ENCODE measurements at places on chromosomes 6 and 20. TPM values are rescaled to one million over a fixed set of nuclear protein-coding genes. Genes with fewer than 3 reads are reported as not detected.

Gene EYS
- total RNA-seq = under 0.01 TPM

DNA sequence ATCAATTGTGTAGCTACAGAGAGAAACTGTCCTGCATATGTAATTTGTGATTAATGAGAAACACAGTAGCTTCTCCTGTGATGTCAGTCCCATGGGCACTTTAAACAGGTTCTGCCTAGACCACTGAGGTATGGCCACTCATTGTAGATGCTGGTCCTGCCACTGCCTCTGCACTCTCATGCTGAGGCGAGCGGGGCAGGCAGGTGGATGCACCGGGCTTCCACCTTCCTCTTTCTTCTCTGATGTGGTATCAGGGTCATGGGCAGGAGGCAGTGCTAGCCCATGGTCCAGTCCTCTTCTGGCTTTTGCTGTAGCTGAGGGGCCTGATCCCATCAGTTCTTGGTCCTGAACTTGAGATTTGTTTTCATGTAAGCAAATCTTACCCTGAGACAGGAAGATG lies 58.7 kb downstream of the ADGB start:
- DNase-seq = no peak

GRCh38 chr6:141309295-141309694 lies 823.4 kb upstream of the GJE1 start:
- DNase-seq = peak; percentile 9

DNA sequence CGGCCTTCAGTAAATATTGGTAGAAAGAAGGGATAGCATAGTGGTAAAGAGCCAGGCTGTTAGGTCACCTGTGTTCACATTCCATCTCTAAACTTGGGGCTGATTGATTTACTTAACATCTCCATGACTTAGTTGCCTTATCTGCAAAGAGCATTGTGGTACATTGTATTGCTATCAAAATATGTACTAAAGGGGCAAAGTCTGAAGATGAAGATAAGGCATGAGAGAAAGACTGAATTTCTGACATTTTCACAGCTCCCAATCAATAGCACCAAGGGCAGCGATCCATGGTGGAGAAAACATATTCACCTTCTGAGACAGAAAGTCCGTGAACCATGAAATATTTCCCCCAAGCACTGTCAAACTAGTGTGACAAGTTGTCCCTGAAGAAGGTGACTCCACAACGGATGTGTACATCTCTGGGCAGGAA lies 223.3 kb upstream of the STXBP5 start:
- no peak for DNase-seq

GRCh38 chr6:105793130-105793529 lies 293.0 kb upstream of the PRDM1 start:
- DNase-seq = no peak

DNA sequence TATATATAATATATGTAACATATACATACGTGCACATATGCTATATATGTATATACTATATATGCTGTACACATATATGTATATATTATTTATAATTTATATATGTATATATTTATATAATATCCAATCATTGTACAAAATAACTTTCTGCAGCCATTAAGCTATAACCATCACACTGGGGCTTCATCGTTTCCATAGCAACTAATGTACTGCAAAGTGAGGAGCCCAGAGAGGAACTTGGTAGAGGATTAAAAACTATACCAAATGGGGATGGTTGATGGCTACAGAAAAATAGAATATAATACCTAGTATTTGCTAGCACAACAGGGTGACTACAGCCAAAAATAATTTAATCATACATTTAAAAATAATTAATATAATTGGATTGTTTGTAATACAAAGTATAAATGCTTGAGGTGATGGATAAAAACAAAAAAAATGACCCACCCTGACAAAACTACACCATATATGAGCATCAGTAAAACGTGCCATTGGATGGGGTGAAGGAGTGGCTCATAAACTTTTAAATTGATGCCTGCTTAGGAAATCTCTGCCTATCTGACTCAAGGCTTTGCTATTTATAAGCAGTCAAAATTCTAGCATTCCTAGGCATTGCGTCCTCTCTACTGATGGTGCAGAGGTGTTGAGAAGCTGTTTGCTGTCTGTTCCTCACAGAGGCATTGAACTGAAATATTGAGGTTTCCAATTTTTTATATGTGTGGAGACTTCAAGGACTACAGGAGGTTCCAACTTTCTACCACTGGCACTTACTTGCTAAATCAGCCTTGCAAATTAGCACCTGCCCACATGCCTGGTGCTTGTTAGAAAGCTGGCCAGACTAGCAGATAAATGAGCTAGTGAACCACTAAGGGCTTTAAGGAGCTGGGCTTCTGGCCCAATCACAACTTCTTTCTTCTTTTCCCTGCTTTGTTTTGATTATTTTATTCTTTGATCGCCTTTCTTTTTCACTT lies 190.1 kb downstream of the SCP2D1 start:
- peak; percentile 3 for DNase-seq

GRCh38 chr6:57256541-57256940 lies 34.4 kb upstream of the RAB23 start:
- DNase-seq = peak; percentile 59

DNA sequence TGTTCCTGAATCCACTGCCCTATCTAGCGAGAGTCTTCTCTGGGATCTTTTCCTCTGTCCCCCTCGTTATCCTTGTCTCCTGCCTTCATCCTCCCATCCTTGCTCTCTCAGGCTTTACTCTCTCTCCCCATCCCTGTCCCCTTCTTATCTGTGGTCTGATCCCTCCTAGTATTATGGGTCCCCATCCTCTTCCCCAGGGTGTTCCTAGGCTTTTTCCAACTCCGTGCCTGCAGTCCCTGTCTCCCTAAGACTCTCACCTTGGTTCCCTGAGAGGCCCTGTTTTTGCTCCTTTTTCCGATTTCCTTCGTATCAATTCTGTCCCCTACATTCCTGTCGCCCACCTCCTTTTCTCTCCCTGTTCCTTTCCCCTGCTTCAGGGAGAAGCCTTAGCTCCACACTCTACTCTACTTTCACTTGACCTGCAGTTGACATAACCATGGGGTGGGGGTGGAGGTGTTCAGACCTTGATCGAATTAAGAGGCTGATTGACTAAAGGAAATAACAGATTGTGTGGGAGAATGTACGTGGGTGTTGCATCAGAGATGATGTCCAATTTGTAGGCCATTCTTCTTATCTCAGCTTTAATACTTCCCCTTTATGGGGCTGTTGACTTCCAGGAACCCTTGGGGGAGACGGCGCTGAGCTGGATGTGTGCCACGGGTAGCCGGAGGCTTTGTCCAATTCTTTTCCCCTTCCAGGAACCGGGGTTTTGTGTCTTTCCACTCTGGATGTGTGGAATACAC lies 905 bp downstream of the PPARD start:
- DNase-seq = peak; percentile 72

DNA sequence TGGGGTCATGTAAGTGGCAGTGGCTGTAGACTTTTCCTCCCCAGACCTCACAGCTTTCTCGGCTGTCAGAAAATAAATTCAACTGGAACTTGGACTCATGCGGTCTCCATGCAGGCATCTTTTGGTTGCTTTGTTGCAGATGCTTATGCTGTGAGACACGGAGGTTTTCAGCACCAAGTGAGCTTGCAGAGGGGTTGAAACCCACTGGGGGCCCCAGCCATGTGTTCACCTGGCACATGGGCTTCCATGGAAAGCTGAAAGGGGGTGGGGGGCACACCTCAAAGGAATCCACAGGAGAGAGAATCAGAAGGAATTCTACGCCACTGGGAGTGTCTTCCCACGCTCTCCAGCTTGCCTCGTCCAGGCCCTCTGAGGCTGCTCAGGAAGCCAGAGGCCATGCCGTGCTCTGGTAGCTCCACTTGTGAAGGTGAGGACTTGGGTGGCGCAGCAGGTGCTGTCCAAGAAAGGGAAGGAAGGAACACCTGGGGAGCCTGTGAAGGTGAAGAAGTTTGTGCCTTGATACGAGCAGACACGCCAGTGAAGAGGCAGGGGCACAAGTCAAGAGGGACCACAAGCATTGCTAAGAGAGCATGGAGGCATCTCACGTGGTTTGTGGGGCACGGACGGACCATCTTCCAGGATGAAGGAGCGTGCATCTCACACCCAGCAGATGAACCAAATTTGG lies 134.3 kb upstream of the PMEPA1 start:
- no peak for DNase-seq

DNA sequence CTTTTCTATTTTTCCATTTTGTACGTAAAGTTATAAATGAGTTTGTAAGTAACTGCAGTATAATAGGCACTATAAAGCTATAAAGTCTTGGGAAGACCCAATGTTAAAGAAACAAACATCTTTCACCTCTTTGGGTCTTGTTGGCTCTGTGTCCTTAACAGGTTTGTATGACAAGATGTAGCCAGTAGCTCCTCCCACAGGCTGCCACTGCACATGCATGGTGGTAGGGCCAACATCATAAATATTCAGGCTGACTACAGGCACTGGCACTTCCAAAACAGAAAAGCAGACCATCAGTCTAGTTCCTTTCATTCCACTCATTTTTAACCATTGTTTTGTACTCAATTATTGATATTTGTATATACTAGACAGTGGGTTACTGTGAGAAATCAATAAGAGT lies 59.9 kb downstream of the COL12A1 start:
- no peak for DNase-seq

Gene GABRR1
- total RNA-seq = not detected

DNA sequence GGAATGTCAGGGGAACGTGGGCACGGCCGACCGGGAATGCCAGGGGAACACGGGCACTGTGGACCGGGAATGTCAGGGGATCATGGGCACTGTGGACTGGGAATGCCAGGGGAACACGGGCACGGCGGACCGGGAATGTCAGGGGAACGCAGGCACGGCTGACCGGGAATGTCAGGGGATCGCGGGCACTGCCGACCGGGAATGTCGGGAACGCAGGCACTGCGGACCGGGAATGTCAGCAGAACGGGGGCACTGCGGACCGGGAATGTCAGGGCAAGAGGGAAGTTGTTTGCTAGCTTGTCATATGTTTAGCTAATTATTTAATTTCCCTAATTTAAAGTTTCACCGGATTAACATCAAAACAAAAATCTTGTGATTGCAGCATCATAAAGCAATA lies 37.4 kb upstream of the BHLHE23 start:
- no peak for DNase-seq

Gene EPPIN
- not detected for total RNA-seq

DNA sequence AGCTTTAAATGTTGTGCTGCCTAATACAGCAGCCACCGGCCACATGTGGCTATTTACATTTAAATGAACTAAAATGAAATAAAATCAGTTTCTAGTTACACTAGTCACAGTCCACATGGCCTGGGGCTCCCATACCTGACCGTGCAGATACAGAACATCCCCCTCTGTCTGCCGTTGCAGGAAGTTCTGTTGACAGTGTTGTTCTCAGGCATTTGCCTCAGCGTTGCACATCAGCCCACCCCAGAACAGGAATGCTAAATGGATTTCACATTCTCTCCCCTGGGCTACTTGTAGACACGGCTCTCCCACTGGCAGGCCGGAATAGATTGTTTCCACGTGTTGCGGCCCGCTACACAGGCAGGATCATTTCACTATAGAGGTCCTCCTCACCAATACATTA lies 26.3 kb downstream of the JAG1 start:
- no peak for DNase-seq

Gene GGTLC1
- total RNA-seq = not detected

Gene STMN3
- total RNA-seq = 5.6 TPM

GRCh38 chr20:20395903-20396568 lies 28.1 kb downstream of the INSM1 start:
- DNase-seq = no peak

DNA sequence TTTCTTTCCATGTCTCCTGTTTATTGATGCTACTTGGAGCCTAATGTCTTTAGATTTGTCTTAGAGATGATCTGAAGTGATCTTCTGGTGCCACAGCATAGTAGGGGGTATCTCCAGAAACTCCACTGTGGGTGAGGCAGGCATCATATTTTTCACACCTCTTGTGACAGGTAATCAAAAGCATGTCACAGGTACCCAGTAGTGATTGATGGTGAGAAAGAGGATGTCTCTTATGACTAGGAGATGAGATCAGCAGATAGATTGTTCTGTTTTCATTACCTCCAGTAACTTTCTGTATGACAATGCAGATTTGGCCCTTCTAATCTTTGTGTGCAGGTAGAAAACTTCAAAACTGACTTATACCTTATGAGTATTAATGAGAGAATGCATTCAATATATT lies 13.5 kb downstream of the NCOA7 start:
- DNase-seq = no peak

Gene ARID1B
- 38.7 TPM for total RNA-seq

- DNase-seq = no peak
Observed at GRCh38 chr6:133827766-133828165, 61.1 kb upstream of the TCF21 start.

DNA sequence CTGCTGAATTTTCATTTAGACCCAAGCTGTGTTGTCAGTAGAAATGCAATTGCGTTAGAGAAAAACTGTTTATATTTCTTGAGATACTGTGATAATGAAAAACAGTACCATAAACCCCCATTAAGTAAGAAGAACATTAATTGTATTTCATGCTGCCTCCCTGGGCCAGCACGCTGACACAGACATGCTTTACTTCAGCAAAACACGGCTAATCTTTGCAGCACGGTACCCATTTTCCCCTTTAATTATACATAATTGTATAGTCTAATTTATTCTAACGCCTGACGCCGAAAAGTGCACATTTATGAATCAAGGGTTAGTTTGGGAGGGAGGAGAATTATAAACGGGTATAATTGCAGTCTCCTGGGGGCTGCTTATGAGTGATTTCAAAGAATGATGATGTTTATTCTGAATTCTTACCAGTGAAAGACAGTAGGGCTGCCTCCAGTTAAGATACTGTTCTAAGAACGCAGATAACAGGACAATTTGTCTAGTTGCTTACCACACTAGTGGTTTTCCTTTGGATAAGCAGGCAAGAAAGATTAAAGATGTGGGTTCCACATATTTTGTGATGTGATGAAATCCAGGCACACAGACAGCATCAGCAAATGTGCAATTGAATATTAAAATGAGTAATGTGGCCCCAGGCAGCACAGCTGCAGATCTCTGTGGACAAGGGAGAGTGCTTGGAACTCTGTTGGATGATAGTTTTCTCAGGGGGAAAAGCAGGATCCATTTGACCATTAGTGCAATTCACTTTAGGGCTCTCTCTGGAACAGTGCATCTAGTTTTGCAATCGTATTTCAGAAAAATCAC lies 4.7 kb upstream of the SULF2 start:
- peak; percentile 98 for DNase-seq

Gene SNRPB2
- 51.4 TPM for total RNA-seq

Gene C6orf141
- 0.43 TPM for total RNA-seq

Measured in fibroblast of villous mesenchyme (primary cell).